ENCODE measurements at places on chromosomes 1 and 21.

DNA sequence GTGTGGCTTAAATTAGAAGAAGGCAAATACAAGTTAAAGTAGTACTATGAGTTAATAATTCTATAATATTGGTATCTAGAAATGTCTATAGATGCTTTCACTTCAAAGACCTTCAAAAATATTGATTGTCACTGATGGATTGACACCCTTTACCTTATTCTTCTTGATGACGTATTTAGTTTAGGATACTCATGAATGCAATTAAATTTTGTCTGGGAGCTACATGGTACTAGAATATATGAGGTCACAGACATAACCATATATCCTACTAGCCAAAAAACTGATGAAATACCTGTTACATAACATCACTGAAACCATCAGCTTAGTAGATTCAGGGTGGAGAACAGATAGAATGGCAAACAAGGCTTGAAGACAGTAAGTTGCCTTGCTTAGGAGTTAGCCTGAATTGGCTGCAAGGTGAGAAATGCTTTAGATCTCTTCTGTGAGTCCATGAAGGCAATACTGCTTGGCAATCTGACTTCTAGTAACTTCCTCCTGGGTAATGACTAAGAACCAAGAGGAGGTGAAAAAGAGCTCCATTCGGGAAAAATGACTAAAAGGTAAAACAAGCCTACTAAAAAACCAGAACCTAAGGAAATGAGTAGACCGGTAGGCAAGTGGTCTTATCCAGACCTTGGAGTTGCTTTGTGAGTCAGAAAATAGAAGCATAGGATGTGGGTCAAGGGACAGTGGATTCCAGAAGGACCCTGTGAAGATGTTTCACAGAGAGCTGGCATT, 16.9 kb upstream of the ARHGAP29 start:
- no peak for DNase-seq

- no peak for DNase-seq
Measured at GRCh38 chr1:231032963-231033362, 7.1 kb downstream of the FAM89A start.

DNA sequence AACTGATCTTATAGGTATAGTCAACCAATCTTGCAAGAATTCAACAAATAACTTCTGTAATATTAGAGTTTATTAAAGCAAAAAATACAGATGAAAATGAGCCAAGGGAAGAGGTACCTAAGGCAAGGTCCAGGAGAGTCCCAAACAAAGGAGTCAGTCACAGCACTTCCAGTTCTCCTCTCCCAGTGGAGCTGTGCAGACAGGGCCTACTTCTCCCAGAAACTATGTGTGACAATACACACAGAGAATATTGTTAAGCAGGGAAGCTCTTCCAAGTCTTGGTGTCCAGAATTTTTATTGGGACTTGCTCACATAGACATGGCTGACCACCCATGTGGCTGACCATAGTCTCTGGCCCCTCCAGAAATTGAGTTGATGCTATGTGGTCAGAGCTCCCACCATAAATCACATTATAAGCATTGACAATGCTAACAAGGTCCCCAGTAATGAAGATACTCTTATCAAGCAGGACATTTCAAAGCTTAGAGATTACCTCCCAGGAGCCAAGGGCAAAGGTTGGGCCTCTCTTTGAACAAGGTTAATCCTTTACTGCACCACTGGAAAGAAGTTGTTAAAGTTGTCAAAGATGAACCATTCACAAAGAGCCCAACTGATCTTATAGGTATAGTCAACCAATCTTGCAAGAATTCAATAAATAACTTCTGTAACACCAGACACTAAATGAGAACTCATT, 3.5 kb upstream of the CD244 start:
- DNase-seq = no peak

- no peak for DNase-seq
Measured at GRCh38 chr1:210263963-210264362, 31.4 kb downstream of the SERTAD4 start.

GRCh38 chr1:172449585-172450523, 6.0 kb upstream of the PIGC start:
- no peak for DNase-seq

- DNase-seq = no peak
Measured at GRCh38 chr1:86322241-86322640, 73.9 kb downstream of the ODF2L start.

DNA sequence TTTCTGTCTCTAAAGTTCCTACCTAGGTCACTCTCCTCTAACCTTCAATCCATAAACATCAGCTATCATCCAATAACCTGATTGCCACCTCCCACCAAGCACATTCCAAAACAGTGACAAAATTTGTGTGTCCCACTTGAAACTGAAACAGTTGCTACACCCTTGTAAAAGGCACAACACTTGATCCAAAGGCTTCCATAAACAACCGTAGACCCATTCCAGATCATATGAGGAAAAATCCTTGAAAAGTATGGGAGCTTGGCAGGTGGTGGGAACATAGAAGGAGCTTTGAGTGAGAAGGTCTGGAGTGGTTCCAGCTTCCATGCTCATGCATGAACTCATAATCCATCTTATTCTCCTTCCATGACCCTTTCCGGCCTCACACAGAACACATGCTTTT, 82.0 kb upstream of the ATP1A1 start:
- DNase-seq = no peak

All from activated T-helper 9 cell treated with anti-CD3 and anti-CD28 coated beads, Interleukin-2, amount 50 U/mL, for 16 hours (primary cell).